Left renal pelvis (tissue), 4 donors: ENCODE measurements at places on chromosomes 16 and 17.

DNA sequence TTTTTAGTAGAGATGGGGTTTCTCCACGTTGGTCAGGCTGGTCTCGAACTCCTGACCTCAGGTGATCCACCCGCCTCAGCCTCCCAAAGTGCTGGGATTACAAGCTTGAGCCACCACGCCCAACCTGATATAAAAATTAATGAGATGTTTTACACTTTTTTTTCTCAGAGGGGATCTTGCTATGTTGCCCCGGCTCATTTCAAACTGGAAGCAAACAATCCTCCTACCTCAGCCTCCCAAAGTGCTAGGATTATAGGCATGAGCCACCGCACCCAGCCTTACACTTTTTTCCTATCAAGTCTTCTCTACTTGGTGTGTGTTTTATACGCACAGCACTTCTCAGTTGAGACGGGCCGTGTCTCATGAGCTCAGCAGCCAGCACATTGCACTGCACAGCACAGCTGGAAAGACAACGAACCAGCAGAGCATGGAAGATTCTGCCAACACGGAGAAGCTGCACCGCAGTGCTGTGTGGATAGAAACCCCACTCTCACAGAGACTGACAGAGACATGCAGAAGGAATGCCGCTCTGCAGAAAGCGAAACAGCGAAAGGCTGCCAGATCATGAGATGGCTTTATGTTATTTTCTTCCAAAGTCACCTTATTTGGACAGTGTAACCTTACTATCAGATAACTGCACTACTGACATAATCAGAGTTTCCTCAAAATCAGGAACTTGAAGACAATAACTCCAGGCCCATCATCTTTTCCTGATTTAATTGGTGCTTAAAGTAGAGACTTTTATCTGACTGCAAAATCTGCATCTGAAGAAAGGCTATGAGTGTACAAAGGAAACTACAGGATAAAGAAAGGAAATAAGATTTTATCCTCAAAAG is 6.5 kb upstream of the QRICH2 start:
- DNase-seq: no peak

GRCh38 chr16:29961127-29961478 is 776 bp upstream of the TMEM219 start:
- DNase-seq: no peak

DNA sequence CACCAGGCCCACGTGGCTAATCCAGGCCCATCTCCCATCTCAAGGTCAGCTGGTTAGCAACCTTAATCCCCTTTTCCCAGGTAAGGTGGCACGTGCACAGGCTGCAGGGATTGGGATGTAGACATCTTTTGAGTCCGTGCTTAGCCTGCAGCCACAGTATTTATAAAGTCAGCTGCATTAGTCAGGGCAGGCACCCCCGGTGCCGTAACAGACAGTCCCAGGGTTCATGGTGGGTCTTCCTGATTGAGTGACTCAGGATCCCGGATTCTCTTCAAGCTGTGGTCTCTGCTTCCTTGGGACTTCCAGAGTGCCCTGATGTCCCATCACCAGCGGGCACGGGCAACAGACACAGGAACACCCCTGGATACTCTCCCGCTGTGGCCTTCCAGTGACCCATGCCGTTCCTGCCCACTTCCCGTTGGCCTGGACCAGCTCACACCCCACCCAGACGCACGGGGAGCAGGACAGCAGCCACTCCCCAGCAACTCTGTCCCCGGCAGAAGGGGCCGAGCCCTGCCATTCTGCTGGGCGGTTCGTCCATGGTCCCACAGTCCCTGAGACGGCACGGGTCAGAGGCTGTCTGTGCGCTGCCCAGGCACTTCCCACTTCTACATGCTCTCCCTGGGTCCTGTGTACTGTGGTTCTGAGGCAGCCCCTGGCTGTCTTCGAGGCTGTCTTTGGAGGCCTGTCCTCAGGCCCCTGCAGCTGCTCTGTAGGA is 248.6 kb upstream of the GSE1 start:
- no peak for DNase-seq

DNA sequence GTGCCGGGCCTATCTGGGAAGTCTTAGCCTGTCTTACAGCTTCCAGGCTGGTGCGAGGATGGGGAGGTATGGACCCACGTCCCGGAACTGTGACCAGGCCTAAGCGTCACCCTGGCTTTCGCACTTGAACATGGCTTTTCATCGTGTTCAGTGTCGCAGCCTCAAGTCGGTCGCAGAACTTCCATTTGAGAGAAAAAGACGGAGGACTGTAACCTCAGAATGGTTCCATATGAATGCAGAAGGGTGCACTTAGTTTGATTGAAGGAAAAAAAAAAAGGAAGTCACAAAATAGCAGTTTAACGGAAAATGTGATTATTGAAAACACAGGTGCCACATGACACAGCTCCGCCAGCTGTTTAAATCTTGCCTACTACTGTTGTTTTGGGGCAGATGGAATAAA is 30.2 kb upstream of the JPT2 start:
- no peak for DNase-seq

GRCh38 chr16:64846966-64847365 is 274.9 kb downstream of the CDH11 start:
- DNase-seq: no peak

- no peak for DNase-seq
Observed at GRCh38 chr17:2064980-2065785, 10.3 kb downstream of the HIC1 start.

DNA sequence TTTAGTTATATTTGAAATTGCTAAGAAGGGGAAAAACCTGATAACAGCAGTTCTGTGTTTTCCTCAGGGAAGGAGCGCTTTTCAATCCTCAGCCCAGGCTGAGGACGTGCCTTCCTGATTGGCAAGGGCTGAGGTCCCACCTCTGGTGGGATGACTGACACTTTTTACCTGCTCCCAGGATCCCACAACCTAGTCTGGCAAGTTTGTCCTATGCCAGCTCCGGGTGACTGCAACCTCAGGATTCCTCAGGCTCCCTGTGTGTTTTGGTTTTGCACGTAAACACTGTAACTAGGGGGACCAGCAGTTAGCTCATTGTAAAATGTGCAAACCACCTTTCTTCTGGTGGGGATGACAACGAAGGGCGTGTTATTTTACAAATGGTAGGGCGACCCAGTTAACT is 7.5 kb downstream of the MARCHF10 start:
- no peak for DNase-seq

DNA sequence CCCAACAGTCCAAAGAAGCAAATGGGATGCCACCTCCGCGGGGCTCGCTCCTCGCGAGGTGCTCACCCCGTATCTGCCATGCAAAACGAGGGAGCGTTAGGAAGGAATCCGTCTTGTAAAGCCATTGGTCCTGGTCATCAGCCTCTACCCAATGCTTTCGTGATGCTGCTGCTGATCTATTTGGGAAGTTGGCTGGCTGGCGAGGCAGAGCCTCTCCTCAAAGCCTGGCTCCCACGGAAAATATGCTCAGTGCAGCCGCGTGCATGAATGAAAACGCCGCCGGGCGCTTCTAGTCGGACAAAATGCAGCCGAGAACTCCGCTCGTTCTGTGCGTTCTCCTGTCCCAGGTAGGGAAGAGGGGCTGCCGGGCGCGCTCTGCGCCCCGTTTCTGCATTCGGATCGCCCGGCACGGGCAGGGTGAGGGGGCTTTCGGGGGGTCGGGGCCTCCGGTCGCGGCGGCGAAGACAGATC is at the start of gene CDH13:
Gene CDH13, plus strand, starts transcription at position 179 of the 471 bp plus-strand sequence.
- DNase-seq: no peak

- DNase-seq: no peak
Observed at GRCh38 chr17:5800646-5801045, 216.3 kb upstream of the NLRP1 start.

GRCh38 chr17:3647769-3648555 is 11.4 kb downstream of the CTNS start:
- no peak for DNase-seq

DNA sequence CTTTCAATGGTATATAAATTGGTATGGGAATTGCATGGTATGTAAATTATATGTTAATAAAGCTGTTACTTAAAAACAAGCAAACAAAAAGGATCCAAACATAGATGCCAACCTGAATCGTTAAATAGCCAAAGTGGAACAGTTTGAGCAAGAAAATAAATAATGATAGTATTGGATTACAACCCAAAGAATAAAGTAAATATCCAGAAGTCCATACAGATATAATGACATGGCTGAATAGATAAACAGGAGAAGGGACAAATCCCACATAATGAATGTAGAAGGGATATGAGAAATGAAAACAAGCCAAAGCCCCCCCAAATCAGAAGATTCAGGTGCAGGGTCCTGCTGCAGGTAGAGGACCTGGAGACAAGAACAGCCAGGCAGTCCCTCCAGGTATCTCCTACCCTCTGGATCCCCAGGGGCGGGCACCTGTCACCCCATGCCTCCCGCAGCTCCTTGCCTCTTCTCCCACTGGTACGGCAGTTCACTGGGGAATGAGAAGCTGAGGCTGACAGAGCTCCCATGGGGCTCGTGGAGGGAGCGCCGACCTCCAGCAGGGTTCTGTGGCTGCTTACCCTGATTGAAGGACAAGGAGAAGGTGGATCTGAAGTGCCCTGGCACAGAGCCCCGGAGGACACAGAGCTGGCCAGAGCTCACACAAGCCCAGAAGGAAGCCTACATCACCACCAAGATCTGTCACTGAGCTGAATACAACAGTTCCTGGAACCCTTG is 9.9 kb upstream of the LCAT start:
- no peak for DNase-seq

GRCh38 chr17:52140601-52141000 is 17.9 kb downstream of the CA10 start:
- DNase-seq: no peak

- DNase-seq: no peak
Observed at GRCh38 chr16:73485880-73486279, 438.0 kb upstream of the ZFHX3 start.

DNA sequence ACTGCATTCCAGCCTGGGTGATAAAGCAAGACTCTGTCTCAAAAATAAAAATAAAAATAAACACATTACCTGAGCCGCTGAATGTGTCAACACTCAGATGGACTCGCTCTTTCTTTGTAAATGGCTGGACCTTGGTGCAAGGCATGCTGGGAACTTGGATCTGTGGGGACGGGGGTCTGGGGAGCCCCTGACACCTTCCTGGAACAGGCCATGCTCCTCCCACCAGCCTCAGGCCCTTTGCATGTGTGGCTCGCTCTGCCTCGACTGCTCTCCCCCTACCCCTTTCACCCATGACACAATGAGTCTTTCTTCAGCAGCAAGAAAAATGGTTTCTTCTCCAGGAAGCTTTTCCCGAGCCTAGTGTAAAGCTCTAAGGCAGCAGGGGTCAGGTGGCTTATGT is 94.0 kb upstream of the CDH5 start:
- DNase-seq: no peak

GRCh38 chr17:72804949-72805707 is 287.4 kb downstream of the SLC39A11 start:
- no peak for DNase-seq

DNA sequence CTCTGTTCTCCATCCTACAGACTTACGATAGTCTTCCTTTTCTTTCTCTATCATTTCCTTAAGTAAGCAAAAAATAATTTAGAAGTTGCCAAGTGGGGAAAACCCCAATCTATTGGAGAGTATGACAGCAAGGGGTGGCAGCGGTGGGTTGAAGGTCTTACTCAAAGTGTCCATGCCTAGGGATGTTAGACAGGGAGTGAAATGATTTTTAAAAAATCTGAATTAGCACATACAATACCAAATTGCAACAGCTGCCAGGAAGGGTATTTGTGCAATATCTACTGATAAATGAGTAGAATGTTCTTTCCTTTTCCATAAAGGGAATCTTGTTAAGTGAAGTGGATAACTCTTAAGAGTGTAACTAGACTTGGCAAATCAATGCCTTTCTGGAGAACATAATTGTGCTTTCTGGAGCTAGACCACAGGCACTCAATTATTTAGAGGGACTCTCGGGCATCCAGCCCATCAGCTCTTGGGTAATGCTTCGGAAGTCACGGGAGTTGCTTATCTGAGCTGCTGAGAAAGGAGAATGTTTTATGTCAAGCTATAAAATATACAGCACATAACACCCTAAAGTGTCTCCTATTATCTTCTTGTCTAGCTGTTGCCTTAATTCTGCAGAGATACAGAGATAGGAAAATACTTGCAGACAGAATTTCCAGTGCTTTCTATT is 151.5 kb downstream of the KCNJ2 start:
- no peak for DNase-seq

- no peak for DNase-seq
Observed at GRCh38 chr16:2148714-2149629, 547 bp downstream of the RAB26 start.
